Endothelial cell (in vitro differentiated cells): ENCODE measurements at places on chromosomes 2 and 18. TPM values are rescaled to one million over a fixed set of nuclear protein-coding genes. Genes with fewer than 3 reads are reported as not detected.

ANO7 gene
- total RNA-seq, result 16.1 TPM

NMS gene
- total RNA-seq, result not detected

EXOC6B gene
- 45.6 TPM for total RNA-seq

PLGLB2 gene
- 1.5 TPM for total RNA-seq

DSC2 gene
- 65.4 TPM for total RNA-seq

VIL1 gene
- 0.44 TPM for total RNA-seq

DNA sequence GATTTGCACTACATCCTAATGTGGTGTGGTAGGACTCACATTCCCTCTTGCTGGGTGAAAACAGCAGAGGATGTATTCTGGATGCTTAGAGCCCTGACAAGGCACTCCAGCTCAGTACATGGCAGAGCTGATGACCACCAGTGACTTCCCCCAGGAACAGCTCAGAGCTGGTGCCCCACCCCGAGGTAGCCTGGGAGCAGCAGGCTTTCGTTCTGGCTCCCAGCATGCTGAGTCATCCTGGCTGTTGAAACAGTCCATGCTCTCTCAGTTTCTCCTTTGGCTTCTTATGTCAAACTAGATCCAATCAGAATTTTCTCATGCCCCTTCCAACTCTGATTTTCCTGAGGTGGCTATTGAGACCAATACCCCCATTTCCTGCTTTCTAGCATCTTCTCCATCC, 438.2 kb downstream of the NBAS start:
- DNase-seq, result no peak

- no peak for DNase-seq
Measured at GRCh38 chr18:80107426-80107825, 1.6 kb upstream of the ADNP2 start.

DNA sequence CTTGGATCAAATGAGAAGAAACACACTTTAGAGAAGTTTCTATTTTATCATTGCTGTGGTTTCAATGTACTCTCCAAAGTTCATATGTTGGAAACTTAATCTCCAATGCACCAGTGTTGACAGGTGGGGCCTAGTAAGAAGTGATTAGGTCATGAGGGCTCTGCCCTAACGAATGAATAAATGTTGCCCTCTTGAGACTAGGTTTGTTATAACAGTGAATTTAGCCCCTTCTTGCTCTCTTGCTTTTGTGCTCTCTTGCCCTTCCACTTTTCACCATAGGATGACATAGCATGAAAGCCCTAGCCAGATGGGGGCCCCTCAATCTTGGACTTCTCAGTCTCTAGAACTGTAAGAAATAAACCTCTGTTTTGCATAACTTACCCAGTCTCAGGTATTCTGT, 664.8 kb downstream of the DCC start:
- DNase-seq, result no peak

DNA sequence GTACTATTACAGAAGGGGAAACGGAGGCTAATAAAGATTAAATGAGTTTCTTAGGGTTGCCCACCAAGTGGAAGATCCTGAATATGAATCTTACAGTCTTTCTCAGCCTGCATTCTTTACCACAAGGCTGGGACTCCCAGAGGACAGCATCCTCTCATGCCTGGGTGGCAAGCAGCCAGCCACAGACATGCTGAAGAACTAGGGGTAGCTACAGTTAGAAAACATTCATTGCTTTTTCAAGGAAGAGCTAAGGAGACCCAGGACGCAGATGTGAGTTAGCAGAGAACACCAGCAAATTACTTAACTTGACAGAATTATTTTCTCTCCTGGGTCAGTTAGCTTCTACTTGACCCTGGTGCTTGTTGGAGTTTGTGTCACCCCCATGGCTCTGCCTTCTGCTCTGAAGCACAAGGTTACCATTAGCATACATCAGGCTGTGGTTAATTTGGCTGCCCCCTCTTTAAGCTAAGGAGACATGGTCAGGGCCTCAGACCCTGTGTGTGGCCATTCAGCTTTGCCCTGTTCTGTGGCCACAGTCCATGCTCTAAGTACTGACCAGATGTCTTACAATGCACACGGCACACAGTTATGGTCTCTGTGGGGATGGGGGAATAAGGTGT, 132.3 kb upstream of the TNP1 start:
- no peak for DNase-seq

- DNase-seq, result no peak
Measured at GRCh38 chr2:99611034-99611433, 121.2 kb upstream of the REV1 start.

DNA sequence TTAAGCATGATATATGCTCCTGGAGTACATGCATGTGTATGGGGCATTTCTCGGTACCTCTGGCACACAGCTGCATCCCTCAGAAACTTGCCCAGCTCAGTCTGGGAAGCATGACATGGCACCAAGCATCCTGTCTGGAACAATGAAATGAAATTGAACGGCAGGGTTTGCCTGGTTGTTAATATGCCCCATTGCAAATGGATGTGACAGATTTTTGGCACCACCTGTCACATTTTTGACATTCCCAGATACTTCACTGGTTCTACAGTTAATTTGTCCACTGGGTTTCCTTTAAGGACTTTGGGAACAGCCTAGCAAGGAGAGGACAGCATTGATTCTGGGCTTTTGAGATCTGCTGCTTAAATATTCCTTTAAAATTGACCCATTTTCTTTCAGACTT, 305.8 kb downstream of the TSN start:
- no peak for DNase-seq

DNA sequence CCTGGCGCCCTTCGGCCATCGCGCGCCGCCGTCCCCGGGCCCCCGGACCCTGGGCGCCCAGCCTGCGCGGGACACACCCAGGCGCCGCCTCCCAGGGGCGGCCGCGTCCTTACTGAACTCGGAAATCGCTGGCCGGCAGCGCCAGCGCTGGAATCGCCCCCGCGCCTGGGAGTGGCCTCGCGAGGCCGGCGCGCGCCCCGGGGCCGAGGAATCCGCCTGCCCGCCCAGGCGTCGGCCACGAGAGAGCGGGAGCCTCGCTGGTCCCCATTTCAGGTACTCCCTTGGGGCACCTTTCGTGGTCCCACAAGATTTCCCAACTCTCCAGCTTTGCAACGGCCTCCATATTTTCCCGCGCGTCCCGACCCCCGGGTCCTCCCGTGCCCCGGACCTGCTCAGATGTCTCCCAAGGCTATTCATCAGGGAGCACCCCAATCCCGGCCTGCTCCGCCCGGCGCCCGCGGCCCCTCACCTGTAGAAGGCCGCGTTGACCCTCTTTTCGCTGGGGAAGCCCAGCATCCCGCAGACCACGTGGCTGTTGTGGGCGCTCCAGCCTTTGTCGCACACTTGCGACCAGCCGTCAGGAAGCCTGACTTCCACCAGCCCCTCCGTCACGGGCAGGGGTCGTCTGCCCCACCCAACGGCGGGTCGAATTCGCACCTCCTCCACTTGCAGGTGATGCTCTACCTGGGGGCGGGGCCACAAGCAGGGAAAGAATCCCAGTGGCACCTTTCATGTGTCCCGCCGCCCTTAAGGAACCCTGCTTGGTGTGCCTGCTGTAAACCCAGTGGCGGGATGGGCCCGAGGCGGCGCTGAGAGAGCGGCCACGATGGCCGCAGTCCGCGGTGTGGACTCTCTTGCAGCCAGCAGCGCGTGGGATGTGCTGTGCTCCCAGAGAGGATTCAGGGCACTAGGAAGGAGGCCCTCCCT, 4.6 kb downstream of the LOXL3 start:
- peak; percentile 34 for DNase-seq

GRCh38 chr2:201235860-201236811, 24.2 kb upstream of the CASP8 start:
- peak; percentile 46 for DNase-seq

- DNase-seq, result no peak
Measured at GRCh38 chr2:180607514-180608049, 372.8 kb upstream of the UBE2E3 start.

DNA sequence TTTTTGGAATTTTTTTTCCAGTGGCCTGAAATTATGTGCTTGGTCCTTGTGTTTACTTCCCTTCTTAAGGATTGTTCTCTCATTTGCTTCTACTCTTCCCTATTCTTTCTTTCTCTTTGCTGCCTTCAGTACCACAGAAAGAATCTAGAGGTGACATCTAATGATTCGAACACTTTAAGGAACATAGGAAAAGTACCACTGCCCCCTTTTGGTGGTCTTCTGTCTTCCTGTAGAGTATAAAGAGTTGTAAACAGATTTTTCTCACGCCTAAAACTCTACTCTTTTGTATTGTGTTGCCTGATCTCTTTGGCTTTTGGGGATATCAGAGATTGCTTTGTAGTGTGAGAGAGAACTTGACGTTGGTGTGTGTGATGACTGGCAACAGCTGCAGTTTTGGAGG, 7.0 kb upstream of the SCTR start:
- no peak for DNase-seq

DNA sequence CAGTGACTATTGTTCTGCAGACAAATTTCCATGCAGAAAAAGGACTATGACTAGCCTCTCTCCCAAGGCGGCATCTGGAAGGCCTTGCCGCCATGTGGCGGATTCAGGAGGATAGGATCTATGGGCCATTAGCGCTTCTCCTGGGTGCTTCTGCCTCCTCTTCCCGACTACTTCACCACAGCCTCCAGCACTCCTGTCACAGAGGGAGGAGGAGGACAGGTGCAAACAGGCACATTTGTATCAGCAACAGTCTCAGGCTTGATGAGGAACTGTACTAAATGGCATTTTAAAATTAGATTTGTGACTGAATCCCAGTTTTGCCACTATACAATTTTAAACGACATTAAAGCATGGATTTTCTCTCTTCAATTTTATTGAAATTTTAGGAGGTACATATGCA, 114.9 kb downstream of the NOL10 start:
- no peak for DNase-seq

GRCh38 chr2:42618116-42618515, 49.7 kb downstream of the MTA3 start:
- DNase-seq, result no peak

- peak; percentile 11 for DNase-seq
Measured at GRCh38 chr2:79670198-79670597, 157.3 kb downstream of the CTNNA2 start.

GRCh38 chr2:219687272-219687671, 59.8 kb downstream of the SLC4A3 start:
- no peak for DNase-seq

DNA sequence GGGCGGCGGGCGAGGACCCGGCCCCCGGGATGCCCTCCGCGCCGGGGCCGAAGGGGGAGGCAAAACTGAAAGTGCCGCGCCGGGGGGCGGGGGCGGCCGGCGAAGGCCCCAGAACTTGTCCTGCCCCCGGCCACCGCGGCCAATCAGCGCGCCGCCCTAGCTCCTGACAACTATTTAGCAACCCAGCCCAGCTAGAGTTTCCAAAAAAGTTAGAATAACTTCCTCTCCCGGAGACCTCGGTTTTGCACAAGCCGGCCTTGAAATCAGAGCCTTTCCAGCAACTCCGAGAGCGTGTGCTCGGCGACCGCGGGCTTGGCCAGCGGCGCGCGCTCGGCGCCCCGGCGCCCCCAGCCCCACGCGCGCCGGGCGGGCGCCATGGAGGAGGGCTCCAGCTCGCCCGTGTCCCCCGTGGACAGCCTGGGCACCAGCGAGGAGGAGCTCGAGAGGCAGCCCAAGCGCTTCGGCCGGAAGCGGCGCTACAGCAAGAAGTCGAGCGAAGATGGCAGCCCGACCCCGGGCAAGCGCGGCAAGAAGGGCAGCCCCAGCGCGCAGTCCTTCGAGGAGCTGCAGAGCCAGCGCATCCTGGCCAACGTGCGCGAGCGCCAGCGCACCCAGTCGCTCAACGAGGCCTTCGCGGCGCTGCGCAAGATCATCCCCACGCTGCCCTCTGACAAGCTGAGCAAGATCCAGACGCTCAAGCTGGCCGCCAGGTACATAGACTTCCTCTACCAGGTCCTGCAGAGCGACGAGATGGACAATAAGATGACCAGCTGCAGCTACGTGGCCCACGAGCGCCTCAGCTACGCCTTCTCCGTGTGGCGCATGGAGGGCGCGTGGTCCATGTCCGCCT, at the start of gene TWIST2:
TWIST2 (plus strand) TSS at position 245 of the 850 bp plus-strand sequence; CDS start at position 376, 131 bp downstream.
- DNase-seq, result peak; percentile 37

- no peak for DNase-seq
Measured at GRCh38 chr2:84829693-84830092, 51.2 kb downstream of the TRABD2A start.

GRCh38 chr2:107027205-107027604, 141.2 kb upstream of the ST6GAL2 start:
- no peak for DNase-seq

DNA sequence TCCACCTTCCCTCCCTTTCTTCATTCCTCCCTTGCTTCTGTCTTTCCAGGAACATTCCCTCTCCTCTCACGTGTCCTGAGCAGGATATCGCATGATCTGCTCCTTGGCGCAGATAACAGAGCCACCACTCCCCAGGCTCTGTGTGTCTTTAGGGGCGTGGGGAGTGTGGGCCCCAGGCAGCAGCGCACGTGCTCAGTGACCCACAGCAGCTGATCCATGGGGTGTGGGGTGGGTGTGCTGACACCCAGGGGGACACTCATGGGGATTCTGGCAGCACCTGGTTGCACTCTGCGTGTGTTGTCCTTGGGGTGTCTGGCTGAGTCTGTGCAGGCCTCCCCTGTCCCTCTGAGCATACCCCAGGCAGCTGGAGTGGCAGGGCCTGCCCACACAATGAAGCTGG, 9.9 kb upstream of the FOSL2 start:
- DNase-seq, result no peak

GRCh38 chr2:106956416-106956815, 70.4 kb upstream of the ST6GAL2 start:
- DNase-seq, result no peak

- no peak for DNase-seq
Measured at GRCh38 chr2:56613920-56614319, 430.1 kb downstream of the CCDC85A start.
